ENCODE measurements at places on chromosomes 16 and 17.
A peak's percentile ranks its signal among the peaks of the same experiment; 100 is the strongest.

DNA sequence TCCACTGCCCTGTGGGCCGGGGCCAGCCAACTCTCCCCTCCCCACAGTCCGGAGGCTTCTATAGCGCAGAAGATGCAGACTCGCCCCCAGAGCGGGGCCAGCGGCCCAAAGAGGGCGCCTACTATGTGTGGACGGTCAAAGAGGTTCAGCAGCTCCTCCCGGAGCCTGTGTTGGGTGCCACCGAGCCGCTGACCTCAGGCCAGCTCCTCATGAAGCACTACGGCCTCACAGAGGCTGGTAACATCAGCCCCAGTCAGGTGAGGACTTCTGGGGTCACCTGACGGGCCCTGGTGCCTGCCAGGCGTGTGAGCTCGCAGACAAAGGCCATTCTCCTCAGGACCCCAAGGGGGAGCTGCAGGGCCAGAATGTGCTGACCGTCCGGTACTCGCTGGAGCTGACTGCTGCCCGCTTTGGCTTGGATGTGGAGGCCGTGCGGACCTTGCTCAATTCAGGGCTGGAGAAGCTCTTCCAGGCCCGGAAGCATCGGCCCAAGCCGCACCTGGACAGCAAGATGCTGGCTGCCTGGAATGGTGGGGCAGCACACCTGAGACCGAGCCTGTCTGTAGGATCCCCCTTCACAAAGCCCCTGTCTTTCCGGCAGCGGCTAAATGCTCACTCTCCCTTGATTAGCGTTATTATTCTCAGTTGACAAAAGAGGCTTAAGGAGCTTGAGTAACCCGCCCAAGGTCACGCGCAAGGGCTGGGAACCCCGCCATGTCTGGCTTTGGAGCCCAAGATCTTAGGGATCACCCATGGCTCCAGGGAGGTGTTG, 3.9 kb downstream of the SPATA20 start:
- no peak for DNase-seq

- DNase-seq: no peak
These were observed 16.2 kb upstream of the RHBDL3 start for GRCh38 chr17:32249475-32249874.

DNA sequence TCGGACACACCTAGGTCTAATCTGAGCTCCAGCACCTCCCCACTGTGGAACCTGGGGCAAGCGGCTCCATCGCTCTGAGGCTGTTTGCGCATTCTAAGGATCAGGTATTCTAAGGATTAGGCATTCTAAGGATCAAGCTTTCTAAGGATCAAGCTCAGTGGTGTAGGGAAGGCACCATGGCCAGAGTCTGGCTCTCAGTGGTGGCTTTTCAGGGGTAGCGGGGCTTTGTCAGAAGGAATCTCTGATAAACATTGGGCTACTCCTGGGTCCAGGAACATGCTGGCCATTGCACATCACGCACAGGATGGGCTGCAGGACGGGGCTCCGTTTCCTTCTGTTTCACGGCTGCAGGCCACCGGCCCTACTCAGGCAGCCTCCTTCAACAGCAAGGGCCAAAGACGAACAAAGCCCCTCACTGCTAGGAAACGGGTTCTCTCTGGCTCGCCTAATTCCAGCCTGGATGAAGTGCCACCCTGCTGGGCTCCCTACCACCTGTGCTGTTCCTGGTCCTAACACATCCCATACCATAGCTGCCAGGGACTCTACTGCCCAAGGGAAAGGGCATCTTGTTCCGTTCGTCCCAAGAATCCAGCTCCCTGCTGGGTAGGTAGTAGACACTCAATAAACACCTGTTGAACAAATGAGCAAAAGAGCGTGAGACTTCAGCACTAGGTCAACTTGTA, 5.5 kb downstream of the C1QTNF1 start:
- no peak for DNase-seq

DNA sequence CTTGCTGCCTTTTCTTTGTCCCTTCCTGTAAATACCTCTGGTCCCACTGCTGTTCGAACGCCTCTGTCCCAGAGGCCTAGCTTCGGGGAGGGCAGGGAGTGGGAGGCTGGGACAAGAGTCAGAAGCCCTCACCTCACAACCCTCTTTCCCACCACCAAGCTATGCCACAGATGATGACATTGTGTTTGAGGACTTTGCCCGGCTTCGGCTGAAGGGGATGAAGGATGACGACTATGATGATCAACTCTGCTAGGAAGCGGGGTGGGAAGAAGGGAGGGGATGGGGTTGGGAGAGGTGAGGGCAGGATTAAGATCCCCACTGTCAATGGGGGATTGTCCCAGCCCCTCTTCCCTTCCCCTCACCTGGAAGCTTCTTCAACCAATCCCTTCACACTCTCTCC, 10.4 kb downstream of the ARRB2 start:
- no peak for DNase-seq

DNA sequence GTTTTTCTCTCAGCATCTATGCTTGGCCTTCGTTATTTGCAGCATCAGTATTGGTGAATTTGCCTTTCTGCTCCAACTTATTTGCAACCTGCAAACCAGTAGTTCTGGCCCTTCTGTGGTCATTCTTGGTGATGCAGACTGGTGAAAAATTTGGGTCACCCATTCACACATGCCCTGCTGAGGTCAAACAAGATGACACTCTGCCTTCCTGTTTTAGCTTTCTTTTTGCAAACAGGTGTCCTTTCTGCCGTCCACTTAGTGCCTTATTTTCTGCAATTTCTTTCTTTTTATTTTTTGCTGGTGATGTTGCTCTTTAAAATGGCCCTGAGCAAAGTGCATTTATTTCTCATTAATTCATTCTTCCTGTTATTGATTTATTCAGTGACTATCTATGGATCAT, 31.3 kb downstream of the PLCG2 start:
- DNase-seq: no peak

DNA sequence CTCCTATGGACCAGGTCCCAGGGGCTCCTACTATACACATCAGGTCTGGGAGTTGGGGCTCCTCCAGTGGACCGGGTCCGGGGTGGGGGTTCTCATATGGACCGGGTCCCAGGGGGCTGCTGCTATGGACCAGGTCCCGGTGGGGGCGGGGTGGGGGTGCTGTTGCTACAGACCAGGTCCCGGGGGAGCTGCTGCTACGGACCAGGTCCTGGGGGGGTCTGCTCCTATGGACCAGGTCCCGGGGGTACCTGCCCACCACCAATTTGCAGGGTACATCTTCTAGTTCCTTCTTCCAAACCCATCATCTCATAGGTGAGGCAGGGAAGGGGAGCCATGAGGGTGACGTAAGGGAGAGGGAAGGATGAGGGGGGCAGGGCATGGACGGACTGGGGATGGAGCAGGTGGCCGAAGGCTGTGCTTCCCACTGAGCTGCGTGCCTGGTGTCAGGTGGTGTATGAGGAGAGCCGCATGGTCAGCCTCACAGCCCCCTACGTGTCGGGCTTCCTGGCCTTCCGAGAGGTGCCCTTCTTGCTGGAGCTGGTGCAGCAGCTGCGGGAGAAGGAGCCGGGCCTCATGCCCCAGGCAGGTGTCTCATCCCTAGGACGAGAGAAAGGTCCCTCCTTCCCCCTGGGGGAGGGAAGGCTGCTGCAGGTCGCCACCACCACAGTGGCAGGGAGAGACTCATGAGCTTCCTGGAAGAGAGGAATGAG, 6.6 kb downstream of the ENDOV start:
- DNase-seq: no peak

- peak; percentile 75 for DNase-seq
These were observed 9.8 kb downstream of the SLC16A3 start for GRCh38 chr17:82238472-82239201.

All from CD4-positive, alpha-beta T cell treated with Interferon gamma for 1 hour (primary cell).